ENCODE measurements at places on chromosomes 6 and 20. TPM values are rescaled to one million over a fixed set of nuclear protein-coding genes. Genes with fewer than 3 reads are reported as not detected.
A peak's percentile ranks its signal among the peaks of the same experiment; 100 is the strongest.

Gene HLA-DOA
- total RNA-seq: 1.1 TPM

GRCh38 chr6:30615219-30615957 is 1.7 kb downstream of the PPP1R10 start:
- DNase-seq: peak; percentile 39

Gene RUNX2
- 0.54 TPM for total RNA-seq

Gene TGM3
- 0.27 TPM for total RNA-seq

- no peak for DNase-seq
Observed at GRCh38 chr6:57423468-57423867, 106.0 kb downstream of the PRIM2 start.

GRCh38 chr20:50577175-50578018 is 67.2 kb downstream of the PTPN1 start:
- peak; percentile 83 for DNase-seq

Gene SPDEF
- 0.18 TPM for total RNA-seq
